ENCODE measurements at places on chromosomes 3 and 15.

DNA sequence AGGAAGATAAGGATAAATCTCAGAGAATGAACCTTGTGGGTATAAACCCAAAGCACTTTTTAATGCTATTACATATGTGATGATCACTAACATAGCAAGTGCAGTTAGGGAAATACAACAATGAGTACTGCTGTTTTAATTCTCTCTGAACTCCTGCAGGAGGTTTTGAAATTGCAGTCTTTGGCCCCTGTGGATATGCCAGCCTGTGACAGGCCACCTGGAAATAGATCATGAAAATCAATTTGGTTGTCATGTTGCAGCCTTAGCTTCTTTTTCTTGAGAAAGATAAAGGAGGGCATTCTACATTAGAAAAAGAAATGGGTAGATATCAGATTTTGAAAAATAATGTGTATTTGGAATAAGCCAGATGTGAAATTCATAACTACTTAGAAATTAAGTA is 103.6 kb downstream of the RSRC1 start:
- no peak for DNase-seq

GRCh38 chr15:60999771-61000170 is 229.3 kb downstream of the RORA start:
- DNase-seq: no peak

DNA sequence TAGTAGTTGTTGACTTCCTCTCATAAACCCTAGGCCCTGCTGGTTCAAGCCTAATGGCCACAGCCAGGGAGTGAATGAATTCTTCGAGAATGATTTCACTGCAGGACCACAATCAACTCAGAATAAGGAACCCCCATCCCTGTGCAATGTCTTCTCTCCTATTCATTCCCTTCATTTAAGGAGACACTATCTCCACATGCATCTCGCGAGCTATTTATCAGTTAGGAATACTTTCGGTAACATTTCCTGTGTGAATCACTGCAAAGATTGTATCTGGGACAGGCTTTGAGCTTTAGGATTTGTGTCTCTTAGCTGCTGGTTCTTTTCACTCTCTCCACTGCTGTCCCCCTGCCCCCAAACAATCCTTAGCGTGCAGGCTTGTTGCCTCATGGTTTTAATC is 94.4 kb downstream of the MYLK start:
- DNase-seq: no peak

DNA sequence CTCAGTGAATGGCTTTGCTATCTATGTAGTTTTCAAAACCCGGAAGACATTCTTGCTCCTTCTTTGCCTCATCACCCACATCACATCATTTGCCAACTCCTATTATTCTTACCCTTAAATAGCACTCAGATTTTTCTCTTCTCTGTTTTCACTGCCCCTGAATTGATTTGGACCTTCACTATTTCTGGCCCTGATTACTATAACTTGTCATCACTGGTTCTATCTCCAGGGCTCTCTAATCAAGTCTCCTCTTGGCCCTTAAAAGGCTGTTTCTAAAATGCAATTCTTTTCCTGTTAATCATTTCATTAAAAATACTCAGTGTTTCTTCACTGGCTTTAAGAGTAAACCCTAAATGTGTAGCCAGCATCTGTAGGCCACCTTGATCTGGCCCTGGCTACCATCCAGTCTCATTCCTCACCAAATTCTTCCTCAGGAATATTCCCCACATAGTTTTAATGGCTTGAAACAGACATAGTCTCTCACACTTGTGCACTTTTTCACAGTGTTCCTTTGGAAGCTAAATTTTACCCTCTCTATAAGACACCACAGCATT is 437.1 kb upstream of the CBLB start:
- no peak for DNase-seq

GRCh38 chr3:148955544-148956346 is 35.6 kb upstream of the GYG1 start:
- DNase-seq: peak; percentile 16

DNA sequence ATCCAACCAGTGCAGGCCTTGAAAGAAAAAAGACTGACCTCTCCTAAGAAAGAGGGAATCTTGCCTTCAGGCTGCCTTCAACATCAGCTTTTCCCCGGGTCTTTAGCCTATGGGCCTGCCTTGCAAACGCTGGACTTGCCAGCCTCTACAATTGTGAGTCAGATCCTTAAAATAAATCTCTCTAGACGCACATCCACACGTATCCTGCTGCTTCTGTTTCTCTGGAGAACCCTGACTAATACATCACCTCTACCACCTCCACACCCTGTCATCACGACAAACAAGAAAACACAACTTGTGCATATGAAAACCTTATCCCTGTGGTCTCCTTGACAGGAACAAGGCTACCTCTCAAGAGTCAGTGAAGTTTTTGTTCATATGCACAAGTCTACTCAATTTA is 11.8 kb downstream of the CYFIP1 start:
- no peak for DNase-seq

DNA sequence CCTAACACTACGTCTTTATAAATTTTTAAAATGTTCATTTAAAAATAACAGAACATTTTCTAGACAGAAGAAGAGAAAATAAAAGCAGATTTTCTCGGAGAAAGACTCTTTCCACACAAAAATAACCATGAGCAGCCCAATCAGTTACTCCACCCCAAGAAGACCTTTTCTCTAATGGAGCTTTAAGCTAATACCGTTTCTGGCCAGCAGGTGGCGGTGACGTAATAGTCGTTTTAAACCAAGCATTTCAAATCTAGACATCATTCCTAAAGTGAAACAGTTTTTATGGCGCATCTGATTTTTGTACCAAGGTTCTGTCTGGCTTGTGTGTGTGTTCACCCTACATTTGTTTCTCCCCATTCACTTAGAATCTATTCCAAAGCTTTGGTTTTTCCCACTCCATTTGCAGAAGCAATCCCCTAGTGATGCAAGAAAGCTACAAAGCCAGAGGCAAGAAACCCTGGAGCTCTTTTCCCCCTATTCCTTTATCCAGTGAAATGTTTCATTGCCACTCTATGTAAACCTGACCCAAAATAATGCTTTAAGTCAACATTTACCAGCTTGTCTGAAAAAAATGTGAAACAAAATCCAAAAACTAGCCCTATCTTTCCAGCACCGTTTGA is 336.7 kb upstream of the IGF1R start:
- peak; percentile 81 for DNase-seq

DNA sequence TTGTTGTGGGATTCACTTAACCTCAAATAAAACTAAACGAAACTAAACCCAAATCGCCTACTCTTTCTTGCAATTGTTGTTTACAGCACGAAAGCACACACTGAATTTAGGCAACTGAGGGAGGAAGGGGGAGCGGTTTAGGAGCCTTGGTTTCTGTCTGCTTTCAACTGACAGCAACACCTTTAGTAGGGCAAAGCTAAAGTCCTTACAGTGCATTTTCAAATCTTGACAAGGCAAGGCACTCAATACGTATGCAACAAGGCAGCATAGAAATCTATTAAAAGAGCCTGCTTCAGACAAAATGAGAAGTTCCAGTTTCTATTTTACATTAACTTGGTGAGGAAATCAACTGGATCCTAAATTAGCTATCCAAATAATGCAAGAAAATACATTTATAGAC is 174.6 kb downstream of the CHST2 start:
- DNase-seq: no peak

DNA sequence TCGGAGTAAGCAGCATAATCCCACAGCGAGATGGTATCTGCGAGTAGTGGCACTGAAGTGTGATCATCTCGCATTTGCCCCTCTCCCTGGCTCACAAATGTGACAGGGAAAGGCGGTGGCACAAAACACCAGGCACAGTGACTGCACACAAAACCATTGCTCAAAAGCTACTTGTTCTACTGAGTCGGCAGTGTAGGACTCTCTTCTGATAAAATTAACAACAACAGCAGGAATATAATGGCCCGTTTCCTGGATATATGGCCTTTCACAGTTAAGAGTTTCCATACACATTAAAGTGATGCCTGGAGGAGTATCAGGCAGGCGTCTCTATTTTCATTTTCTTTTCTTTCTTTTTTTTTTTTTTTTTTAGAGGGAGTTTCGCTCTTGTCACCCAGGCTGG is 69.0 kb downstream of the MYO1E start:
- no peak for DNase-seq

DNA sequence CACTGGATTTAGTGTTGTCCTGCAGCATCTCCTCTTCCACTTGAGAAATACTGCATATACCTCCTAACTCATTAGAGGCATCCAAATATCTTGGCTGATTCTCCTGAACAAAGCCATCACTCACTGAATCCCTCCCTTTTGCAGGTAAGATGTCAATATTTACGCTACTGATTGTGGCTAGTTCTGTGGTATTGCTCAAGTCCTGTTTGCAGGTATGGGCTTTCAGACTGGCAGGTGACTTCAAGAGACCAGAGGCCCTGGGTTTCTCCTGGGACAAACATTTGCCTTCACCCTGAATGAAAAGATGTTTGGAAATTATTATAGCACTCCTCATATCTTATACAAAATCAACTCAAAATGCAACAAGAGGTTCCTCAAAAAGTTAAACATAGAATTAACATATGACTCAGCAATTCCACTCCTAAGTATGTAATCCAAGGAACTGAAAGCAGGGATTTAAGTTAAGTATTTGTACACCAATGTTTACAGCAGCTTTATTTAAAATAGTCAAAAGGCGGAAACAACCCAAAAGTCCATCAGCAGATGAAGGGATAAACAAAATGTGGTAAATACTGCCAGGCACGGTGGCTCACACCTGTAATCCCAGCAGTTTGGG is 18.6 kb downstream of the NEK4 start:
- no peak for DNase-seq

- DNase-seq: no peak
Observed at GRCh38 chr3:32303977-32304881, 65.7 kb downstream of the CMTM8 start.
